ENCODE measurements at places on chromosomes 7 and 10. TPM values are rescaled to one million over a fixed set of nuclear protein-coding genes. Genes with fewer than 3 reads are reported as not detected.

Gene ICA1
- total RNA-seq: 25.3 TPM

Gene KLF6
- total RNA-seq: 314 TPM

Gene NODAL
- total RNA-seq: not detected

Gene PIK3CG
- total RNA-seq: 5.3 TPM

Gene SPDYE3
- total RNA-seq: not detected

Gene NEURL1
- 0.06 TPM for total RNA-seq

Gene CCDC201
- total RNA-seq: not detected

Gene ADIRF
- total RNA-seq: 28.5 TPM

Gene VIPR2
- total RNA-seq: not detected

Gene SYCE1
- total RNA-seq: 0.16 TPM

Gene SCART1
- 0.49 TPM for total RNA-seq

Gene MYO3A
- not detected for total RNA-seq

Gene MCM10
- 14.2 TPM for total RNA-seq

Gene P4HA1
- total RNA-seq: 49.4 TPM

Gene BAIAP2L1
- 0.31 TPM for total RNA-seq

Gene COA1
- total RNA-seq: 22.2 TPM

Gene HOXA7
- 1.5 TPM for total RNA-seq

Gene IKZF1
- not detected for total RNA-seq

Gene HUS1
- 13.3 TPM for total RNA-seq

Gene COL1A2
- 19.6 TPM for total RNA-seq

Gene GJC3
- total RNA-seq: 0.16 TPM

Gene TFEC
- total RNA-seq: 8.5 TPM

Gene OPALIN
- total RNA-seq: not detected

Gene CALHM3
- total RNA-seq: not detected

Gene PILRB
- 21.3 TPM for total RNA-seq

Gene TAS2R38
- not detected for total RNA-seq

Gene TDRD1
- total RNA-seq: not detected

Gene LIPM
- total RNA-seq: not detected

Gene SEMA4G
- total RNA-seq: 1.8 TPM

Gene MBLAC1
- 1.8 TPM for total RNA-seq

Gene CHCHD3
- total RNA-seq: 78.0 TPM

Gene RPP30
- total RNA-seq: 29.8 TPM

Gene SUN3
- not detected for total RNA-seq

Gene JAZF1
- 2.9 TPM for total RNA-seq

Gene PRPF18
- 24.6 TPM for total RNA-seq

Gene SMO
- 8.4 TPM for total RNA-seq

Gene TRIM50
- not detected for total RNA-seq

Gene SAMD9L
- 26.6 TPM for total RNA-seq

Gene GPR146
- 48.2 TPM for total RNA-seq

Gene CHN2
- total RNA-seq: 0.76 TPM

Data from bladder microvascular endothelial cell (primary cell).